ENCODE measurements at places on chromosomes 5 and 9. TPM values are rescaled to one million over a fixed set of nuclear protein-coding genes. Genes with fewer than 3 reads are reported as not detected.

Gene TOPORS
- total RNA-seq = 35.8 TPM

Gene LCP2
- not detected for total RNA-seq

Gene HCN1
- not detected for total RNA-seq

Gene FAM221B
- total RNA-seq = not detected

Measured in dermis lymphatic vessel endothelial cell (primary cell).